Fibroblast of lung (primary cell): ENCODE measurements at places on chromosomes 5 and 9.
A peak's percentile ranks its signal among the peaks of the same experiment; 100 is the strongest.

DNA sequence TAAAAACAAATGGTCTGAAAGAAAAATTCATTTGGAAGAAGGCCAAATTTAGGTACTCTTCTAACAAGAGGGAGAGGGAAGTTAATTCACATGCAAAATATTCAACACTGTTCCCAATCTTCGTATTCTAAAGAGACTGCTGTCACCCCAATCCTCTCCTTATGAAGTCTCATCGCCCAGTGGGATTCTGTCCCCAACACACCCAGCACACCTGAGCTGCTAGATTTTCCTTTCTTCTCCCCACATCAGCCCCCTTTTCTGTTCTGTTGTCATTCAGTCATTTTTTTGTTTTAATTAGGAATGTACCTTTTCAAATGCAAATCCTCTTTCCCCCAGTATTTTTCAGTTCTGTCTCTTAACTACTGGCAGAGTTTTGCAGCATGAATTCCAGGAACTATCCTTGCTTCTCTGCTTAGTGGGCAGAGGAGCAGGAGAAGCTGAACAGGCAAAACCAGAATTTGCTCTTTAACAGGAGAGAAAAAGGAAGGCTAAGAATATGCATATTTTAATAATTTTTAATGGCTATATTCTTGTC, 366.9 kb downstream of the MAN2A1 start:
- DNase-seq: no peak

DNA sequence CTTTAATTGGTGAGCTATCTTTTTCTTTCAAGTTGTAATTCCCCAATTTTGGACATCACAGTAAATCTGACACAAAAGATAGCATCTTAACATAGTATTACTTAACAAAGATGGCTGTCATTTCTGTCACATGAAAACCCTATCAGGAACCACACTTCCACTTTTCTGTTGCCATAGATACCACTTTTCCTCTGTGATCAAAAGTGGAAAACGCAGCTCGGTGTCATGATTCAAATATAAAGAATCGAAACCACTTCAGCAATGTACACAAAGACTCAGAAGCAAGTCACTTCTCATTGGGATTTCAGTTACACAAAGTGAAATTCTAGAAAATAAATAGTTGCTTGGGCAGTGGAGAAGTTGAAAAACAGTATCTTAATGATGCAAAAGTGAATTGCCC, 524.9 kb upstream of the ITGA1 start:
- no peak for DNase-seq

DNA sequence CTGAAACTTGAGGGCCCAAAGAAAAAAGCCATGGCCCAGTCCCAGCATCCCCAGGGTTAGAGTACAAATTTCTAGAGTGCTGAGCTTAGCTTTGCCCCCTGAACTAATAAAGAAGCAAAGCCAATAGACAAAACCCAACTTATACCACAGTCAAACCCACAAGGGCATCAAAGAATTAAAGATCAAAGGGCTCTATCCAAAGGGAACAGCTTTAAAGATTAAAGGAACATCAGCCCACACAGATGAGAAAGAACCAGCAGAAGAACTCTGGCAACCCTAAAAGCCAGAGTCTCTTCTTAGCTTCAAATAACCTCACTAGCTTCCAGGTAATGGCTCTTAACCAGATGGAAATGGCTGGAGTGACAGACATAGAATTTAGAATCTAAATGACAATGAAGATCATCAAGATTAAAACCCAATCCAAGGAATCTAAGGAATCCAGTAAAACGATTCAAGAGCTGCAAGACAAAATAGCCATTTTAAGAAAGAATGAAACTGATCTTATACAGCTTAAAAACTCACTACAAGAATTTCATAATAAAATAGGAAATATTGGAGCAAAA, 93.9 kb downstream of the YIPF5 start:
- DNase-seq: no peak

GRCh38 chr5:1672396-1672795, 127.2 kb downstream of the MRPL36 start:
- DNase-seq: no peak

DNA sequence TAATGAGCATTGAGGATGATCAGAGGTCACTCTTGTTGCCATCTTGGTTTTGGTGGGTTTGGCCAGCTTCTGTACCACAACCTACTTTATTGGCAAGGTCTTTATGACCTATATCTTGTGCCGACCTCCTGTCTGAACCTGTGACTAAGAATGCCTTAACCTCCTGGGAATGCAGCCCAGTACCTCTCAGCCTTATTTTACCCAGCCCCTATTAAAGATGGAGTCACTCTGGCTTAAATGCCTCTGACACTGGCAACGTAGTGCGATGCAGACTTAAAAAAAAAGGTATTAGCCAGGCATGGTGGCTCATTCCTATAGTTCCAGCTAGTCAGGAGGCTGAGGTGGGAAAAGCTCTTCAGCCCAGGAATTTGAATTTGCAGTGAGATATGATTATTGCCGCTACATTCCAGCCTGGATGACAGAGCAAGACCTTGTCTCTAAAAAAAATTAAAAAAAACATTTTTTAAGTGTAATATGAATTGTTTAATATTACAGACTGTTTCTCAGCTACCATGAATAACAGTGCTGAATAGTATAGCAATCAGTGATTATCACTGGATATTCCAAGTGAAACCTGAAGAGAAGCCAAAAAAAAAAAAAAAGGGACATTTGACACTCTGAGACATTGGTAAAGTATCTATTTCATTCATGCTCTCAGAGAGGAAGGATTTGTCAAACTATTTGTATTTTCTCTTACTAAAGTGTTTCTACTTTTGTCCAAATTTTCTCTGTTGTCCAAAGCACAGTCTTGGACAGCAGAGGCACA, 18.3 kb upstream of the STOM start:
- peak; percentile 42 for DNase-seq

GRCh38 chr5:93902288-93902687, 160.9 kb upstream of the POU5F2 start:
- DNase-seq: no peak

DNA sequence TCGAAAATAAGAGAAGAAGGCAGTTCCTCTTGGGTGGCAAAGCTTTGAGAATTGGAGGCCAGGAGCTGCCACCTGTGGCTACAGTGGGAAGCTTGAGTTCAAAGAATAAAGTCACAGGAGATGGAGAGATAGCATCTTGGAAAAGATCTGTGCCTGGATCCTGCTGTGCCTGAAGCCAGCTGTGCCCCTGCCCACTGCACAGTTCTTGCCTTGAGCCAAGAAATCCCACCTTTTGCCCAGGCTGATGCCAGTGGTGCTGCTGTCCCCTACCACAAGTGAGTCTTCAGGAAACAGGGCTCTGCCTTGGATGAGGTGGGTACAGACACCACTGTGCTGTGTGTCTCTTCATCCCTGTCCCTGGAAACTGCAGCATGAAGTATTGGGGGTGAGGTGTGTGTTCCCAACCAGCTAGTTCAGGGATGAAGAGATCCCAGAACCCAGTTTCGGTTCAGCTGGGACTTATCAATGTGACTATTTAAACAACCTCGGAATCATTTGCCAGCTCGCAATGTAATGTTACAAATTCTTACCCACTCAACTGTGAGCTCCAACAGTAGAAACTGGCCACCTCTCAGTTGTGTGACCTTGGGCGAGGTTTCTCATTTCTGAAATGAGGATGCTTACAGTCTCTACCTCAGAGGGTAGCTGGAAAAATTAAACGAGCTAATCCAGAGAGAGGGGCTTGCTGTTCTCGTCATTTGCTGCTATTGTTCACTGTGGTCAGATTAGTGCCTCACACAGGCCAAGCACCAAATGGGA, 5.9 kb downstream of the IER5L start:
- DNase-seq: no peak

GRCh38 chr5:73338256-73339050, 110.1 kb downstream of the FOXD1 start:
- DNase-seq: peak; percentile 79

DNA sequence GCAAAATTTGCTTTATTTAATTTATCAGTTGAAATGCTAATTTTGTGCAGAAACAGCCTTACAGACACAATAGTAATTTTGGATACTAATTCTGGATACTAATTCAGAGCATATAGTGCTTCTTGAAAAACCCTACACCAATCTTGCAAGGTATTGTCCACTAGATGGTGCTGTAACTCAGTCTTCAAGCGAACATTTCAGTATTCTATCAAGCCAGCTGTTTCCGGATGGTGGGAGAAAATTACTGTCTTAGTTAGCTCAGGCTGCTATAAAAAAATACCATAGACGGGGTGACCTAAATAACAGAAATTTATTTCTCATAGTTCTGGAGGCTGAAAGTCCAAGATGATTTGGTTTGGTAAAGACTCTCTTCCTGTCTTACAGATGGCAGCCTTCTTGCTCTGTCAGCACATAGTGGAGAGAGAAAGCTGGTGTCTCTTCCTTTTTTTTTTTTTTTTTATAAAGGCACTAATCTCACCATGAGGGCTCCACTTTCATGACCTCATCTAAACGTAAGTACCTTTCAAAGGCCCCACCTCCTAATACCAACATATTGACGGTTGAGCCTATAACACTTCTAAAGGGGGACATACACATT, 1306.5 kb upstream of the CDH9 start:
- DNase-seq: no peak

DNA sequence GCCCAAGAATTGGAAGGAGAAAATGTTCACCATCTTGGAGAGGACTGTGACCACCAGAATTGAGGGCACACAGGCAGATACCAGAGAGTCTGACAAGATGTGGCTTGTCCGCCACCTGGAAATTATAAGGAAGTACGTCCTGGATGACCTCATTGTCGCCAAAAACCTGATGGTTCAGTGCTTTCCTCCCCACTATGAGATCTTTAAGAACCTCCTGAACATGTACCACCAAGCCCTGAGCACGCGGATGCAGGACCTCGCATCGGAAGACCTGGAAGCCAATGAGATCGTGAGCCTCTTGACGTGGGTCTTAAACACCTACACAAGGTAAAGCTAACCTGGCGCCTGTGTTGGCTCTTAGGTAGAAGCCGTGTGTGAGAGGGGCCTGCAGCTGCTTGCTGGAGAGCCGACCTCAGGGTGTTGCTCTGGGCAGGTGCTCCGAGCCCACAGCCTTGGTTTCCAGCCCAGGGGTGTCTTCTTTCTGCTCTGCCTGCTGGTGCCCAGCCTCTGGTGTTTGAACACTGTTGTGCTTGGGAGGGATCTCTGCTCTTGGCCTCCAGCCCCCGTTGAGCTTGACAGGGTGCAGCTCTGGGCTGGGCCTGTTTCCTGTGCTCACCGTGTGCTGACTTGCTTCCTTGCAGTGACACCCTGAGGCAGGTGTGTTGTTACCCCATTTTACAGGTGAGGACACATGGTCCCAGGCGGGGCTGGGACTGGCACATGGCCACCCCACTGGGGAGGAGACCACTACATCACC, 10.9 kb downstream of the EXOC3 start:
- no peak for DNase-seq

GRCh38 chr9:128629136-128629535, 27.5 kb downstream of the DYNC2I2 start:
- DNase-seq: no peak

GRCh38 chr9:114803479-114804265, 2.2 kb downstream of the TNFSF15 start:
- DNase-seq: peak; percentile 63

DNA sequence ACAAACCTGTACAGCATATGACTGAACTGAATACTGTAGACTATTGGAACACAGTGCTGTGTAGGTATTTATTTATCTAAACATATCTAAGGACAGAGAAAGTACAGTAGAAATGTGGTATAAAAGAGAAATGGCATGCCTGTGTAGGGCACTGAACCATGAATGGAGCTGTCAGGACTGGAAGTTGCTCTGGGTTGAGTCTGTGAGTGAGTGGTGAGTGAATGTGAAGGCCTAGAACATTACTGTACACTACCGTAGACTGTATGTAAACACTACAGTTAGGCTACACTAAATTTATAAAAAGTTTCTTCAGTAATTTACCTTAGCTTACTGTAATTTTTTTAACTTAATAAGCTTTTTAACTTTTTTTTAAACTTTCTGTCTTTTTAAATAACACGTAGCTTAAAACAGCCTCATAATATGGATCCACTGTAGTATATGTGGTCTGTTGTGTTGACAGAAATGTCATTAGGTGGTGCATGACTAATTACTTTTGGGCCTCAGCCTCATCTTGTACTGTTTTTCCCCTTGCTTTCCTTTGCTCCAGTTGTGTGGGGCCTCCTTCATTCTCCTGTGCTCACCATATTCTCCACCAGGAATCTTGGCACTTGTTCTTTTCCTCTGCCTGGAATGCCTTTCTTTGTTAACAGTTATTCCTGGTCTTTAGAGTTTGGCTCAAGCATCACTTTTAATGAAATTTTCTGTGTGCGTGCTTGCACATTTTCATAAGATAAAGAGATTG, 8.8 kb downstream of the SPIN1 start:
- DNase-seq: peak; percentile 93

DNA sequence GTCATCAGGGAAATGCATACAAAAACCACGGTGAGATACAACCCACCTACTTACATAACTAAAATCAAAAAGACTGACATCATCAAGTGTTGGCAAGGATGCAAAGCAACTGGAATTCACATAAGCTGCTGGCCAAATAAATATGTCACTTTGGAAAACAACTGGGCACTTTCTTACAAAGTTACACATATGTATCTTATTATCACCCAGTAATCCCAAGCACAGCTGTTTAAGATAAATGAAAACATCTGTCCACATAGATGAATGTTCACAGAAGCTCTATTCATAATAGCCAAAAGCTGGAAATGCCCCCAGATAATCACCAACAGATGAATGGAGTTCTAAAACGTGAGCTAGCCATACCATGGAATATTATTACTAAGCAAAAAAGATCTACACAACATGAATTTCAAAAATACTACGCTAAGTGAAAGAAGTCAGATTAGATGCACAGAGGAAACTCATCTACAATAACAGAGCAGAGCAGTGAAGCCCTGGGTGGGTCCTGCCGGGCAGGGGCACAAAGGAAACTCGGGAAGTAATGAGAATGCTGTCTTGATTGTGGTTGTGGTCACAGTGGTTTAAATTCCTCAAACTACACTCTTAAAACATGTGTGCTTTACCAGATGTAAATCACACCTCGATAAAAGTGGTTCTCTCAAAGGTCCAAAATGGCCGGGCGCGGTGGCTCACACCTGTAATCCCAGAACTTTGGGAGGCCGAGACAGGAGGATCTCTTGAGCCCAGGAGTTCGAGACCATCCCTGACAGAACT, 8.5 kb downstream of the CAMSAP1 start:
- peak; percentile 78 for DNase-seq

- no peak for DNase-seq
These were observed 373.3 kb downstream of the ARHGEF28 start for GRCh38 chr5:73999297-73999696.

- DNase-seq: no peak
These were observed 48.5 kb downstream of the MFAP3 start for GRCh38 chr5:154087260-154087659.

GRCh38 chr9:97668485-97668884, 28.7 kb downstream of the XPA start:
- no peak for DNase-seq

- no peak for DNase-seq
These were observed 27.2 kb downstream of the NDUFAF2 start for GRCh38 chr5:60972231-60972630.

DNA sequence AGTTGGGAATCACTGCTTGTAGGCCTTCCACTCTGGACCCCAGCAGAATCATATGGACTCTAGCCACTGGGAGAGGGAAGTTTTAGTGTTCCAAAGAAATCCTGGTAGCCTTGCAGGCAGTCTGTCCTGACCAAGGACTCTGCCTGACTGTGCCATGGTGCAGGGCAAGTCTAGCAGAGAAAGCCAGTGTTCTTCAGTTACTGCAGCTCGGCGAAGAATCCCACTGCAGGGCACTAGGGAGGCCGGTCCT, 20.3 kb upstream of the MATR3 start:
- DNase-seq: no peak
